ENCODE measurements at places on chromosomes 4 and X.
A peak's percentile ranks its signal among the peaks of the same experiment; 100 is the strongest.

DNA sequence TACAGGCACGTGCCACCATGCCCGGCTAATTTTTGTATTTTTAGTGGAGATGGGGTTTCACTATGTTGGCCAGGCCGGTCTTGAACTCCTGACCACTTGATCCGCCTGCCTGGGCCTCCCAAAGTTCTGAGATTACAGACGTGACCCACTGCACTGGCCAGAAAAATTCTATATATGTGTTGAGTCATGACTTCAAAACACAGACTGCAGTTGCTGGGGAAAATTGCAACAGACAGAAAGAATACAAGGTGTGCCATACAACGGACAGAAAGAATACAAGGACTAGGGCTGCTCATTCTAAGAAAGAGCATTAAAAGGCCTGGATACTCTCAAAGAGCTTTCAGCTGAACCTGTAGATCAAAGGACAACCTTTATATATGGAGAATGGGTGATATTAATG lies 109.6 kb upstream of the ACSL4 start:
- no peak for DNase-seq

DNA sequence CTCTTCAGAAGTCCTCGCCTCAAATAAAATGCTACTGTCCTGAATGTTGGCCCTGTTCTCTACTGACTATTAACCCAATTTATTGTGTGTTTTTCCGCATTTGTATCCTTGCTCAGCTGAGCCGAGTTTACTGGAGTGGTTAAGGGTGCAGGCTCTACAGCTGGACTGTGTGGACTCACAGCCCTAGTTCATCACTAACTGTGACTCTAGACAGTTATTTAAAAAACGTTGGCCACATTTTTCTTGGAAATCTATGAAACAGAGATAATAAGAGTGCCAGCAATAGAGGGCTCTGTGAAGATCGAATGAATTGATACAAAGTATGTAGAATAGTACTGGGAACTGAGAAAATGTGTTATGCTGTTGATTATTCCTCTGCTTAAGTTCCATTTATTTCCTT lies 2.9 kb upstream of the GUF1 start:
- DNase-seq, result no peak

DNA sequence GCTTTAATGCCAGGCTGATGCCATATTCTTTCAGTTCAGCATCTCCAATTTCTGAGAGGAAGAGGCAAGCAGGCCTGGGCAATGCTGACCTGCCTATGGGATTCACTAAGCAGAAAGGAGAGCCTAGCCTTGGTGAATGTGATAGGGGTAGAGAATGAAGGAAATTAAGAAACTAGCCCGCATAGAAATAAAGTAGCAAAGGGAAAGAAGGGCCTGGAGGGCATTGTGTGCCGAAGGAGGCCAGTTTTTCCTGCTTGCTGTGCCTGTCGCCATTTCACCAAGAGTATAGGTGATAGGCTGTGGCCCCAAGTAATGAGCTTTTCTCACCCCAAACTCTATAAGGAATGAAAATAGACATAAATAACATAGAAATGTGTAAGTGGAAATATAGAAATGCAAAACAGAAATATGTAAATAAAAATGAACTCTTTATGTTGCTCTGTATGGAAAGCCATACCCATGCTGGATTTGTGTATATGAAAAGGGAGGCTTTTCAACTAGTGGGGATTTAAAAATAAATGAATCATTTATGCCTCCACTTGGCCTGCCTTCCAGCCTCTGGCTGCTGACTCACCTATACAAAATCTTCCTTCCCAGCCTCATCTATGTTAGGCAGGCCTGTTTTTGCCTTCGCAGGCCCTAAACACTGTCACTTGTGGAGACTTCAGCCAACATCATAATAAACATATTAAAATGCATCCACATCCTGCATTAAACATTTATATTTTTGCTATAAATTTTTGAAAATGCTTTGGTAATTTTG lies 5.1 kb upstream of the OCRL start:
- no peak for DNase-seq

DNA sequence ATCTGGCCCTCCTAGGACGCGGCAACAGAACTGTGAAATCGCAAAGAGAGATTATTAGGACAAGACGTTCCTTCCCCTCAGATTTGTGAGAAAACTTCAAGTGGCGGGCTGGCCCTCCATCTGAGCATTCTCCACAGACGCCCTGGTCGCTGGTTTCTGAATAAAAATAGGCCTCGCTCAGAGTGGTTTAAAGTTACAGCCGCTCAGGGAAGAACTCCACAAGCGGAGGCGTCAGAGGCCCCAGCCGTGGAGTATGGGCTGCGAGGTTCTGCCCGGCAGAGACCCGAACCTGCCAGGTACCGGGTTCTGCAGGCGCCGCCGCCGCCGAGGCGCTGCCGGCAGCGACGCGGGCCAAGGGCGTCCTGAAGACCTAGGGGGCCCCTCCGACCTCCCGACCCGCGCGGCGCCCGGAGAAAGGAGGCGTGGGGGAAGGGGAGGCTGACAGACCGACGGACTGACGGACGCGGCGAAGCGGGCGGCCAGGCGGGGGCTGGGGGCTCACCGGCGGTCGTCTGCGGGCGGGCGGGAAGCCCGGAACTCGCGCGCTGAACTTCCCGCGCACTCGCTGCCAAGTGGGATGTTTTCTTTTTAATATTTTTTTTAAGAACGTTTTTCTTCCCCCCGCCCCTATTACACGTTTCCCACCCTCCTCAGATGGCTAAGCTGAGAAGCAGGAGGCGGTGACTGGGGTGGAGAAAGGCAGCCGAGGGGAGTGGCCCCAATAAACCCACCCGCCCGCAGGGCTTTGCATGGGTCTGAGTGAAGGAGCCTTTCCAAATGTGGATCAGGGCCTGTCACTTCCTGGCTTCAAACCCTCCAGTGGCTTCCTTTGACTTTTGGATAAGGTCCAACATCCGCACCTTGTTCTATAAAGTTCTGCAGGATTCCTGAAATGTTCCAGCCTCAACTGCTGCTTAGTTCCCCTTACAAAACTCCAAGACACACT lies at the start of gene PABPC4L:
PABPC4L (minus strand) TSS at position 574 of the 946 bp plus-strand sequence. CDS start 770 bp downstream, outside the sequence.
- no peak for DNase-seq

- no peak for DNase-seq
Observed at GRCh38 chrX:139086246-139086645, 374.7 kb upstream of the FGF13 start.

- DNase-seq, result peak; percentile 24
Observed at GRCh38 chrX:6465756-6466155, 69.2 kb downstream of the VCX3A start.

Measured in SK-N-DZ (cell line).